ENCODE measurements at places on chromosomes 16 and 17.
A peak's percentile ranks its signal among the peaks of the same experiment; 100 is the strongest.

DNA sequence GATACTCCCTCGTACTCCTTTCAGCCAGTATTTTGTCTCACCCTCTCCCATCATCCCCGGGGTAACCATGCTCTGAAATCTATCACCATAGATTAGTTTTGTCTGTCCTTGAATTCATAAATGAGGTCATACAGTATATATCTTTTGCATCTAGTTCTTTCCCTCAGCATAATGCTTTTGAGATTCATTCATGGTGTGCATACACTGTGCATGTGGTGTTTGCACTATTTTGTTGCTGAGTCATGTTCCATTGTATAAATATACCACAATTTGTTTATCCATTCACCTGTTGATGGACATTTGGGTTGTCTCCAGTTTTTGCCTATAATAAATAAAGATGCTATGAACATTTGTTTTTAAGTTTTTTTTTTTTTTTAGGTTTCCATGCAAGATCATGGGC lies 34.2 kb upstream of the NLRP1 start:
- peak; percentile 12 for DNase-seq

DNA sequence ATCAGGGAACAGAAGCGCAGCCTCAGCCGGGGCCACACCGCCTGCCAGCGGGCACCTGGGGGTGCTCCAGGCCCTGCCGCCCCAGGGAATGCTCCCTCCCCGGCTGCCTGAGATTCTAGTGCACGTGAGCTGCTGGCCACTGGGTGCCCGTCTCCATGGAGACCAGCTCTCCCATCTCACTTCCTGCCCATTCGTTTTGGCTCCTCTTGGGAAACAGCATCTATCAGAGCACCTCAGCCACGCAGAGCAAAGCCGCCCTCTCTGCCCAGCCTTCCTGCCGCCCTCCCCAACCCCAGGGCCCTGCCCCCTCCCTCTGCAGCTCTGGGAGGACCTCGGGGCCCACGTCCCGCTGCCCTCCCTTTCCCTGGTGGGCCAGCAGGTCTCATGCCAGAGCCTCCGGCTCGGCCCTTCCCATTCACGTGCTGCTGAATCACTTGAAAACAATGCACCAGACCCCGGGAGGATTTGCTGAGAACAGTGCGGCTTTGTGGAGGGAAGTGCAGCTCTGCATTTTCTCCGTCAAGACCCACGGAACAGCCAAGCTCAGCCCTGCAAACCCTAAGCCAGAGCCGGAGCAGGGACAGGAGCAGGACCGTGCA lies 19.4 kb downstream of the CEP295NL start:
- DNase-seq, result peak; percentile 98

GRCh38 chr16:8493972-8494371 lies 96.3 kb downstream of the TMEM114 start:
- no peak for DNase-seq

DNA sequence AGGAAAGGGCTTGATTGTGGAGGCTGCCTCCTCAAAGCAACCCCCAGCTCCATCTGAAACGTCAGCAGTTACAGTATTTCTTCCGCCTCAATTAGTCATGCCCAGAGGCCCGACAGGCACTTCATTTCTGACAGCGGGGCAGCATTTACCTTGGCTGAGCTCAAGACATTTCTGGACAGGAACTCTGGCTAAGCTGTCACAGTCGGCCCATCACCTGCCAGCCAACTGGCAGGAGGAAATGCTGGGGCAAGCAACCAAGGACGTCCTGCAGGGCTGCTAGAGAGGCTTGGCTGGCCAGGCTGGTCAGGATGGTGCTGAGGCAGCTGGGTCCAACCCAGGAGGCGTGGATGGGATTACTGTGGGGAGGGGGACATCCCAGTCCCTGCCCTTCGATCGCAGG lies 27.8 kb downstream of the PLXDC1 start:
- DNase-seq, result no peak

Data from A549 (cell line).